ENCODE measurements at places on chromosomes 4 and X. TPM values are rescaled to one million over a fixed set of nuclear protein-coding genes. Genes with fewer than 3 reads are reported as not detected.

GLA gene
- total RNA-seq, result 178 TPM

RGN gene
- total RNA-seq, result not detected

ZNF674 gene
- 2.6 TPM for total RNA-seq

TEX13B gene
- not detected for total RNA-seq

GRK4 gene
- 1.4 TPM for total RNA-seq

PPP1R2C gene
- total RNA-seq, result not detected

SLITRK4 gene
- not detected for total RNA-seq

WAS gene
- 0.28 TPM for total RNA-seq

HOPX gene
- not detected for total RNA-seq

ZNF630 gene
- 0.20 TPM for total RNA-seq

TEC gene
- total RNA-seq, result 1.5 TPM

ARHGAP10 gene
- total RNA-seq, result 14.9 TPM

STOX2 gene
- 3.3 TPM for total RNA-seq

DYNLT3 gene
- total RNA-seq, result 16.2 TPM

PSAPL1 gene
- total RNA-seq, result 0.33 TPM

PIN4 gene
- 40.8 TPM for total RNA-seq

MAGEA1 gene
- 0.05 TPM for total RNA-seq

IQCM gene
- total RNA-seq, result not detected

DMRTC1B gene
- total RNA-seq, result not detected

RHOXF1 gene
- not detected for total RNA-seq

SPINK2 gene
- total RNA-seq, result 0.18 TPM

OSTC gene
- total RNA-seq, result 95.1 TPM

PPP2R2C gene
- 31.0 TPM for total RNA-seq

CD38 gene
- 13.5 TPM for total RNA-seq

TMPRSS11F gene
- total RNA-seq, result not detected

ALAS2 gene
- not detected for total RNA-seq

RIBC1 gene
- total RNA-seq, result 0.63 TPM

SPANXN4 gene
- total RNA-seq, result not detected

SYTL5 gene
- total RNA-seq, result 0.35 TPM

MAGEB10 gene
- total RNA-seq, result not detected

ARSD gene
- total RNA-seq, result 13.0 TPM

DSPP gene
- total RNA-seq, result not detected

GAGE12J gene
- not detected for total RNA-seq

GASK1B gene
- 0.30 TPM for total RNA-seq

SERTM2 gene
- not detected for total RNA-seq

NEXMIF gene
- not detected for total RNA-seq

REELD1 gene
- total RNA-seq, result not detected

CXXC4 gene
- total RNA-seq, result not detected

CXCL5 gene
- total RNA-seq, result 28.1 TPM

UGT2A1 gene
- not detected for total RNA-seq

PLAC1 gene
- 0.68 TPM for total RNA-seq

TLR2 gene
- 0.61 TPM for total RNA-seq

SPON2 gene
- 0.39 TPM for total RNA-seq

LDB2 gene
- total RNA-seq, result not detected

LRCH2 gene
- 0.02 TPM for total RNA-seq

ADH1B gene
- not detected for total RNA-seq

TKTL2 gene
- total RNA-seq, result not detected

NHSL2 gene
- 0.22 TPM for total RNA-seq

TRIM2 gene
- 0.62 TPM for total RNA-seq

PAPSS1 gene
- total RNA-seq, result 30.1 TPM

ING2 gene
- total RNA-seq, result 9.8 TPM

GATA1 gene
- total RNA-seq, result not detected

All from A549 treated with Hydrocortisone at 1 μM for 4 hours (cell line).